ENCODE measurements at places on chromosomes 6 and 20.

GRCh38 chr20:53097791-53098190 is 125.6 kb downstream of the TSHZ2 start:
- no peak for DNase-seq

GRCh38 chr20:47747669-47748031 is 37.6 kb downstream of the SULF2 start:
- DNase-seq, result no peak

DNA sequence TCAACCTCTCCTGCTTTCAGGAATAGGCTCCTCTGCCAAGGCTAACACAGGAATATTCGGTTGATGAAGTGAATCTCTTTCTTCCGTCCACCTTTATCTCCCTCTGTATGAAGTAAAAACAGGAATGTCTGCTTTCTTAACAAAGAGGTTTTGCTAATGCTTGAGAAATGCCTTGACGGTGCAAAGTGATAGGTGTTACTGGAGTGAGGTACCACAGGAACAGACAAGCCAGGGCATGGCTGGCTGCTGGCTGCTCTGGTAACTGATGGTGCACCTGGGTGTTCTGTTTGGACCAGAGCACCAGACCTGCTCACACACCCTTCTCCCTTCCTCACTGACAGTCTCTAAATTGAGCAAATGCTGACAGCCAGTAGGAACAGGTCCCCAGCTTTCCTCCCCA is 174.0 kb upstream of the FBXL4 start:
- no peak for DNase-seq

DNA sequence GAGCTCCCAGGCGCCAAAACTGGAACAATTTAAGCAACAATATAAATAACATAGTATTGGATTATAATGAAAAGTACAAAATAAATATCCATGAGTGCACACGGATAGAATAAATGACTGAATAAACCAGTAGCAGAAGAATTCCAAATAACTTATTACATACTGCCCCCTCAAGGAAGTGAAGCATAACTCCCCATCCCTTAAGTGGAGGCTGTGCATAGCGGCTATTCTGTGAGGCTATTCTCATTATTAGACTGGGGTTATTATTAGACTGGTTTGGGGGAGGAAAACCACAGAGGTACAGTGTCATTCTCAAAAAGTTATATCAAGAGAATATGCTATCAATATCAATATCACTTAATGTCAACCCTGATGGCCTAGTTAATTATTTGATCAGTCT is 94.4 kb upstream of the SIRPA start:
- no peak for DNase-seq

- no peak for DNase-seq
Observed at GRCh38 chr6:90194371-90194841, 102.2 kb downstream of the BACH2 start.
